ENCODE measurements at places on chromosomes 5 and 9. TPM values are rescaled to one million over a fixed set of nuclear protein-coding genes. Genes with fewer than 3 reads are reported as not detected.

BNIP1 gene
- total RNA-seq = 17.4 TPM

TMEM174 gene
- not detected for total RNA-seq

DNA sequence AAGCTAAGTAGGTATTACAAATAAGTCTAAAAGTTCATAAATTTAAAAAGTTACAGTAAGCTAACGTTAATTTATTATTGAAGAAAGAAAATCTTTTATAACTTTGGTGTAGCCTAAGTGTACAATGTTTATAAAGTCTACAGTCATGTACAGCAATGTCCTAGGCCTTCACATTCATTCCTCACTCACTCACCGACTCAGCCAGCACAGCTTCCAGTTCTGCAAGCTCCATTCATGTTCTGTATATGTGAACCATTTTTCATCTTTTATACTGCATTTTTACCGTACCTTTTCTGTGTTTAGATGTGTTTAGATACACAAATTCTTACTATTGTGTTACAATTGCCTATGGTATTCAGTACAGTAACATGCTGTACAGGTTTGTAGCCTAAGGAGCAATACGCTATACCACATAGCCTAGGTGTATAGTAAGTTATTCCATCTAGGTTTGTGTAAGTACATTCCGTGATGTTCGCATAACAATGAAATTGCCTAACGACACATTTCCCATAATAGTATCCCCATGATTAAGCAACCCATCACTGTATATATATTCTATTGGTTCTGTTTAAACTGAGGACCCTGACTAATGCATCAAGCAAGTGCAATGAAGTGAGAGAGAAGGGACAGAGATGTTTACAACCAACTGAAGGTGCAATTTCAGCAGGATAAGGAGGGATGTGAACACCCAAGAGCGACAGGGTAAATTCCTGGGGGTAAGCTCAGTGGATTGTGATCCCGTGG lies 88.9 kb upstream of the TRIO start:
- no peak overlapping the region for H3K4me3 ChIP-seq
- DNase-seq = no peak
- H3K27me3 ChIP-seq = peaks cover 6% of the 10 kb centered on the region
- H3K4me1 ChIP-seq = no peaks in the 10 kb centered on the region
- no peaks in the 10 kb centered on the region for H3K36me3 ChIP-seq

GRCh38 chr9:79812099-79812498 lies 240.3 kb downstream of the TLE4 start:
- no peaks in the 10 kb centered on the region for H3K36me3 ChIP-seq
- H3K27me3 ChIP-seq = no peaks in the 10 kb centered on the region

GARNL3 gene
- total RNA-seq = 7.4 TPM

DNA sequence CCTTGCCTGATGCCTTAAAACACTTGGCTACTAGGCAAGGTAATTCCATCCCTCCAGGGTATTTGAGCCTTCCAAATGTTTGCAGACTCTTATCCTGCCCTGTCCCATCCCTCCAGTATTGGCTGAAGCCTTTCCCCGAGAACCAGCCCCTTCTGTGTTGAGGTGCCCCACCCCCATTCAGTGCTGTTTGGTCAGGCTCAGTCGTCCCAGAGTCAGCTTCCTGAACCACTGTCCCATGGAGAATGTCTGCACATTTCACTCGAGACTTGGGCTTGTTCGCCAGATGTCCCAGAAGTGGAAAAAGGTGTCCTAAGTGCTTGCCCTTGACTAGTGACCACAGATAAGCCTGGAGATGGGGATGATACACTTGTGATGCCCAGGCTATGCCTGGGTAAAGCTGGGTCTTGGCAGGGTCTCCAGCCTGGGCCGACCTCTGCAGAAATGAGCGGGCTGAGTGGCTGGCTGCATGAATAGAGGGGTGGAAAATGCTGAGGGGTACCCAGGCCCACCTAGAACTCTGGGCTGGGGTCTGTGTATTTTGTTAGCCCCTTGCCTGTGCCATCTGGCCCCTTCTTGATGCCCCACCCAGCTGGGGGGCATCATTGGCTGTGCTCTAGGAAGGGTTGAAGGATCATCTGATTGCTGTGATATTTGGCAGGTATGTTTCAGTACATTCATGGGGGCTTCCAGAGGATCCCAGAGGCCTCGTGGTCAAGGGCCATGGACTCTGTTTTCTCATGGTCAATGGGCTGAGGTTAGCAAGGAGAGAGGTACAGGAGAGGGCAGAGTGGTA lies 178.4 kb downstream of the MACROH2A1 start:
- no peak overlapping the region for H3K27ac ChIP-seq
- no peaks in the 10 kb centered on the region for H3K36me3 ChIP-seq

DNA sequence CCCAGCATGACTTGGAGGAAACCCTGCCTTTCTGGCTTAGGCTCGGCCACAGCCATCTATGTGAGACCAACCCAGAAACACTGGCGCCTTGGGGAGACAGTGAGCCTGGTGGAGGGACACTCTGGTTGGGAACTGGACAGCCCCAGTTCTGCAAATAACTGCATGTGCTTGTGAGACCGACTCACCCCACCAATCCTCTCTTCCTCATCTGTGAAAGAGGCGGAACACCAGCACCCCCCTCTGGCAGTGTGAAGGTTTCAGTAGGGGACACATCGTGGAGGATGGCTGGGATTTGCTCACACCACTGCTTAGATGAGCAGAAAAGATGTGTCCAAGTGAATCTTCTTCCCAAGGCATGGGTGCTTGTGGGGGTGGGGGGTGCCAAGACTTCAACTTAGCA lies 43.4 kb upstream of the N4BP3 start:
- no peak for DNase-seq
- no peaks in the 10 kb centered on the region for H3K4me1 ChIP-seq
- no peak overlapping the region for H3K4me3 ChIP-seq
- no peaks in the 10 kb centered on the region for H3K27me3 ChIP-seq

EHMT1 gene
- total RNA-seq = 93.1 TPM

GRCh38 chr9:94983552-94983951 lies 257.1 kb downstream of the AOPEP start:
- no peak overlapping the region for H3K27ac ChIP-seq
- H3K27me3 ChIP-seq = no peaks in the 10 kb centered on the region
- H3K36me3 ChIP-seq = no peaks in the 10 kb centered on the region
- peaks cover 5% of the 10 kb centered on the region for H3K4me1 ChIP-seq
- H3K4me3 ChIP-seq = no peak overlapping the region

DNA sequence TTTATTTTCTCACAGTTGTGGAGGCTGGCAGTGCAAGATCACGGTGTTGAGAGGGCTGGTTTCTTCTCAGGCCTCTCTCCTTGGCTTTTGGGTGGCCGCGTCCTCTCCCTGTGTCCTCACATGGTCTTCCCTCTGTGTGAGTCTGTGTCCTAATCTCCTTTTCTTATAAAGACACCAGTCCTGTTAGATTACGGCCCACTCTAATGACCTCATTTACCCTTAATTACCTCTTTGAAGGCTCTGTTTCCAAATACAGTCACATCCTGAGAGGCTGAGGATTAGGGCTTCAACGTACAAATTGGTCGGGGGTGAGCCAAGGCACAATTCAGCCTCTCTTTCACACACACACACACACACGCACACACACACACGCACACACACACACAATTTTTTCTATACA lies 73.0 kb downstream of the UGCG start:
- H3K36me3 ChIP-seq = no peaks in the 10 kb centered on the region
- H3K27me3 ChIP-seq = peaks cover 10% of the 10 kb centered on the region
- DNase-seq = no peak
- H3K27ac ChIP-seq = no peak overlapping the region

GRCh38 chr9:111661150-111661801 lies at the start of gene GNG10:
Gene GNG10 (plus strand): TSS chr9:111661605. CDS start chr9:111661635, 30 bp downstream.
- peak within 1 kb of the TSS; percentile 92 for H3K27ac ChIP-seq
- peak within 1 kb of the TSS; percentile 97 for H3K4me3 ChIP-seq
- peaks cover 15% of the 10 kb centered on the region for H3K36me3 ChIP-seq
- no peaks in the 10 kb centered on the region for H3K27me3 ChIP-seq
- DNase-seq = peak; percentile 73

- H3K27ac ChIP-seq = peak overlapping the region; percentile 75
- peaks cover 39% of the 10 kb centered on the region for H3K4me1 ChIP-seq
- H3K27me3 ChIP-seq = no peaks in the 10 kb centered on the region
- no peaks in the 10 kb centered on the region for H3K36me3 ChIP-seq
Observed at GRCh38 chr9:126722922-126723806, 81.7 kb upstream of the ZBTB43 start.

GRCh38 chr5:37005252-37005651 lies 128.7 kb downstream of the NIPBL start:
- no peaks in the 10 kb centered on the region for H3K4me1 ChIP-seq
- no peak for DNase-seq
- no peaks in the 10 kb centered on the region for H3K27me3 ChIP-seq
- no peak overlapping the region for H3K4me3 ChIP-seq
- H3K27ac ChIP-seq = no peak overlapping the region

DNA sequence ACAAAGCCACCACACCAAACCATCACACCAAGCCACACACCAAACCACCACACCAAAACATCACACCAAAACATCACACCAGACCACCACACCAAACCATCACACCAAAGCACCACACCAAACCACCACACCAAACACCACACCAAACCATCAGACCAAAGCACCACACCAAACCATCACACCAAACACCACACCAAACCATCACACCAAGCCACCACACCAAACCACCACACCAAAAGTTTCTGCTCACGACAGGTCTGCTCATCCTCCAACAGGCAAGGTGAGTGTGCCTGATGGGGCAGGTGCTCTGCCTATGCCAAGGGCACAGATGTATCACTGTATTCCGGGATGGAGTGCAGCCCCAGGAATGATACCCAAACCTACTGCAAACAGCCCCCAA lies 87.9 kb upstream of the FSTL4 start:
- H3K27me3 ChIP-seq = peaks cover 8% of the 10 kb centered on the region
- peaks cover 3% of the 10 kb centered on the region for H3K4me1 ChIP-seq
- no peak overlapping the region for H3K27ac ChIP-seq
- DNase-seq = no peak

CCDC192 gene
- not detected for total RNA-seq

GRCh38 chr5:17229313-17229712 lies 11.9 kb downstream of the BASP1 start:
- DNase-seq = no peak
- no peak overlapping the region for H3K4me3 ChIP-seq
- no peak overlapping the region for H3K27ac ChIP-seq
- no peaks in the 10 kb centered on the region for H3K36me3 ChIP-seq
- no peaks in the 10 kb centered on the region for H3K4me1 ChIP-seq

DNA sequence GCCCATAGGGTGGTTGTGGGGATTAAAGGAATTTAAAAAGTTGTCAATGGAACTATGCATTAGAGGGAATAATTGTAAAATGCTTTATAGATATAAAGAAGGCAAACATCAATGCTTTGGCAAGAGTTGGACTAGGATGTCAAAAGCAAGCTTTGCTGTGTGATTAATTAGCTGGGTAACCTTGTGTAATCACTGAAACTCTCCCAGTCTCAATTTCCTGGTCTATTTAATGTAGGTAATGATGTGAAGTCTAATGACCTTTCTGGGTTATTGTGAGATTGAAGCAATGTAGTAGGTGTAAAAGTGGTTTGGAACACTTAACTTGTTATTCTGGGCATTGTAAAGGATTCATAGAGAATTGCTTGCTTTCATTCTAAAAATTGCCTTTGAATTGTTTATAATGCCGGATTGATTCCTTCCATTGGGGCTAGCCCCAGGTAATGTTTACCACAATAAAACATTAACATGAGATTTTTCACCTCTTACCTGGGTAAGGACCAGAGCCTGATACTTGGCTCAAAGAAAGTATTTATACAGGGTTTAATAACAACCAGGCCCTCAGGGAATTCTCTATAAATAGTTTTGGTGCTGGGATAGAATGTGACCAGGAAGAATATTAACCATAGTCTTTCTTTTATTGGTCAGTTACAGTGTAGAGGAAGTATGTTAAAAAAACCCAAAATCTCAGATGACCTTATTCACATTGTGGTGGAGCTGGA lies 30.0 kb upstream of the CLINT1 start:
- H3K4me3 ChIP-seq = no peak overlapping the region
- DNase-seq = no peak
- no peaks in the 10 kb centered on the region for H3K36me3 ChIP-seq
- H3K4me1 ChIP-seq = no peaks in the 10 kb centered on the region
- H3K27me3 ChIP-seq = no peaks in the 10 kb centered on the region

MVB12B gene
- 13.3 TPM for total RNA-seq

DNA sequence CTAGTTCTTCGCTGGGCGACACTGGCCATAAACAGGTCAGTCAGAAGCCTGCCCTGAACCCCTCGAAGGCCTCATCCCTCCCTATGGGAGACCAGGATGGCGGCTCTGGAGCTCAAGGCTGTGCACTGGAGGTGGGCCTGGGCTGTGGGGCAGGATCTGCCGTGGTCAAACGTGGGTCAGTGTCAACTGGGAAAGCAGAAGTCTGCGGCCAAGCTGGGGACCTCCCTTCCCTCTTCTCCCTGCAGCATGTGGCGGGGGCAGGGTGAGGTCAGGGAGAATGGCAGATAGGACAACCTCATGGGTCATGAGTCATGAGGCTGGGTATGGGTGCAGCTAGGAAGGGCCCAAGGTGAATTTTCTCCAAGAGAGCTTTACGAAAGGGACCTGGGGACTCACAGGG lies 132.9 kb downstream of the RXRA start:
- no peak overlapping the region for H3K27ac ChIP-seq
- H3K4me3 ChIP-seq = no peak overlapping the region
- H3K36me3 ChIP-seq = no peaks in the 10 kb centered on the region
- H3K27me3 ChIP-seq = no peaks in the 10 kb centered on the region

DNA sequence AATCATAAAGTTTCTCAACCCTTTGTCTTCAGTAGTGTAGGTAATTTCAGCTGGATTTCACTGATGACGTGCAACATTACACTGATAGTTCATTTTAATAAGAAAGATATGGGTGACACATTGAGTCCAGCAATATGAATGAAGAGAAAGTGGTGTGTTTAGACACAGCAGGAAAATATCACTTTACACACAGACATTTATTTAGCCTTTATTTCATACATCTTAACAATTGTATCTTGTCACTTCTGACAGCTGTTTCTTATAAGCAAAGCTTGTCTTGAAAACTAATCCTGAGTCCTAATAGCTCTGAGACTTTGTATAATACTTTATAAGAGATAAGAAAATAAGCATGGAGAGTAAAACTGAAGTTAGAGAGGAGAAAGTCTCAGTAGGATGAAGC lies 720.5 kb upstream of the NUDT12 start:
- no peaks in the 10 kb centered on the region for H3K36me3 ChIP-seq
- no peaks in the 10 kb centered on the region for H3K27me3 ChIP-seq
- H3K27ac ChIP-seq = no peak overlapping the region
- no peak for DNase-seq
- H3K4me3 ChIP-seq = no peak overlapping the region

DNA sequence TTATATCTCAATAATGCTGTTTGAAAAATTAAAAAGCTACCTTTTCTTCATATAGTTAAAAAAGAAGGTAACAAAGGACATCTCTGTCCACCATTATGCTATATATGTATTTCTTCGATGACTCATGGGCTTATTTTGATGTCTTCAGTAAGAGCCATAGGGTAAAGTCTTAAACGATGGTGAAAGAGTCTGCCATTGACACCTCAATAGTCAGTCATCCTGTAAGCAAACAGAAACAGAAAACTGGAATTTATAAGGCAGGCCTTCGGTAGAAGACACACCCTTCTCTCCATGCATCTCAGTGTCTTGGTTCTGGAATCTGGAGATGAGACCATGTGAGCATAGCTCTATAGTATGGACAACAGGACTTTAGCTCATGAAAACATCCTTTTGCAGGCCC lies 87.0 kb upstream of the ZNF462 start:
- H3K27me3 ChIP-seq = peaks cover 3% of the 10 kb centered on the region
- no peaks in the 10 kb centered on the region for H3K4me1 ChIP-seq
- H3K27ac ChIP-seq = no peak overlapping the region
- H3K36me3 ChIP-seq = no peaks in the 10 kb centered on the region
- no peak overlapping the region for H3K4me3 ChIP-seq

GRCh38 chr9:136047775-136048559 lies 47.1 kb downstream of the NACC2 start:
- no peaks in the 10 kb centered on the region for H3K27me3 ChIP-seq
- H3K27ac ChIP-seq = no peak overlapping the region
- no peak overlapping the region for H3K4me3 ChIP-seq

- H3K27me3 ChIP-seq = no peaks in the 10 kb centered on the region
- no peaks in the 10 kb centered on the region for H3K36me3 ChIP-seq
- H3K4me3 ChIP-seq = peak within 1 kb of the TSS; percentile 90
- H3K27ac ChIP-seq = peak within 1 kb of the TSS; percentile 92
- DNase-seq = peak; percentile 91
Observed at GRCh38 chr5:157858527-157859226, at the start of gene CLINT1. Gene CLINT1 (minus strand): TSS chr5:157859145. CDS start chr5:157858970, 175 bp downstream.
